ENCODE measurements at places on chromosomes 1 and 21.

DNA sequence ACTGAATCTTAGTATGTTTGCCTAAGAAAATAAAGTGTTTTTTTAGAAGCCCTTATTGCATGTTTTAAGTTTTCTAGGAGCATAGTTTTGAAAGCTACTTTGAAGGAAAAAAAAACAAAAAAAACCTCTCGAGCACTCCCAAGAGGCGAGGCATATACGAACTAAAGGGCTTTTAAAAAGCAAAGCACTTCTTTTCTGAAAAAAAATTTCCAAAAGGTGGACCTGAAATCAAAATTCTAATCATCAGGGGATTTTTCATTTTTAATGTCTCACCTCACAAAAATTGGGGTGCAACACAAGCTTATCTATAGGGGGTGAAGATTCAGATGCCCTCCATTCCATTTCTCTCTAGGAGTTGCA lies 594 bp downstream of the GLMN start:
- no peak for DNase-seq

GRCh38 chr1:171961861-171962260 lies 120.6 kb downstream of the DNM3 start:
- DNase-seq = no peak

- no peak for DNase-seq
Measured at GRCh38 chr1:111778541-111779051, 22.9 kb downstream of the DDX20 start.

GRCh38 chr1:220806408-220806807 lies 19.7 kb downstream of the MTARC1 start:
- no peak for DNase-seq

GRCh38 chr1:226588484-226588883 lies 39.9 kb downstream of the STUM start:
- no peak for DNase-seq

Data from NCI-H1694 treated with DMSO at 0.1 percent for 48 hours (cell line).